ENCODE measurements at places on chromosomes 6 and 20. TPM values are rescaled to one million over a fixed set of nuclear protein-coding genes. Genes with fewer than 3 reads are reported as not detected.

GRCh38 chr20:33192912-33193501 lies 24.1 kb upstream of the BPIFA3 start:
- no peak overlapping the region for H3K27ac ChIP-seq
- no peaks in the 10 kb centered on the region for H3K36me3 ChIP-seq
- H3K27me3 ChIP-seq = no peaks in the 10 kb centered on the region
- H3K4me1 ChIP-seq = no peaks in the 10 kb centered on the region
- no peak for DNase-seq

The SERPINB6 gene
- total RNA-seq = 62.1 TPM

GRCh38 chr20:36579996-36580545 lies 6.7 kb downstream of the TGIF2 start:
- no peak for DNase-seq
- no peaks in the 10 kb centered on the region for H3K27me3 ChIP-seq
- H3K36me3 ChIP-seq = peaks cover 25% of the 10 kb centered on the region
- no peak overlapping the region for H3K4me3 ChIP-seq

The POFUT1 gene
- 87.1 TPM for total RNA-seq

The TREM1 gene
- total RNA-seq = not detected

DNA sequence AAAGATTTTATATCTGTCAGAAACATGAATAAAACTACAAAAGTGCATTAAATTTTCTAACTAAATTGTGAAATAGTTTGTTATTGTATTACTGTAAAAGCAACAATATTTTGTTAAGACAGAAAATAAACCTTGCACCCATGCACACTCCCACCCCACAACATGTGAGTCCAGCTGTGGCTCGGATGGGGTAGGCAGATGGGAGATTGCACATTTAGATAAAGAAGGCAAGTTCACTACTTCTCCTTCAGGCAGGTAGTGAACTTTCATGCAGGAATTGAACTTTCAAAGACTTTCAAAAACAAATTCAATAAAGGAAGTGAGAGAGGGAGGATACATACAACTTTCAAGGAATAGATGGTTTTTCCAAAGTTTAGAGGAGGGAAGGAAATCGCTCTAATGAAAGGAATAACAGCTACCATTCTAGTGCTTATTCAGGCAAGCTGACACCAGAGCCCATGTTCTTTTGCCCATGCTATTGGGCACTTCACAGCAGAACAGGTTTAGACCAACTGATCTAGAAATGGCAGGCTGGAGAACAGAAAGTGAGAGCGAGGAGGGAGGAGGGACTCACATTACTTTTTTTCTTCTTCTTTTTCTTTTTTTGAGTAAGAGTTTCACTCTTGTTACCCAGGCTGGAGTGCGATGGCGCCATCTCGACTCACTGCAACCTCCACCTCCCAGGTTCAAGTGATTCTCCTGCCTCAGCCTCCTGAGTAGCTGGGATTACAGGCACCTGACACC lies 28.5 kb downstream of the SF3B5 start:
- peaks cover 11% of the 10 kb centered on the region for H3K4me1 ChIP-seq
- H3K36me3 ChIP-seq = no peaks in the 10 kb centered on the region
- no peak for DNase-seq
- no peak overlapping the region for H3K4me3 ChIP-seq

DNA sequence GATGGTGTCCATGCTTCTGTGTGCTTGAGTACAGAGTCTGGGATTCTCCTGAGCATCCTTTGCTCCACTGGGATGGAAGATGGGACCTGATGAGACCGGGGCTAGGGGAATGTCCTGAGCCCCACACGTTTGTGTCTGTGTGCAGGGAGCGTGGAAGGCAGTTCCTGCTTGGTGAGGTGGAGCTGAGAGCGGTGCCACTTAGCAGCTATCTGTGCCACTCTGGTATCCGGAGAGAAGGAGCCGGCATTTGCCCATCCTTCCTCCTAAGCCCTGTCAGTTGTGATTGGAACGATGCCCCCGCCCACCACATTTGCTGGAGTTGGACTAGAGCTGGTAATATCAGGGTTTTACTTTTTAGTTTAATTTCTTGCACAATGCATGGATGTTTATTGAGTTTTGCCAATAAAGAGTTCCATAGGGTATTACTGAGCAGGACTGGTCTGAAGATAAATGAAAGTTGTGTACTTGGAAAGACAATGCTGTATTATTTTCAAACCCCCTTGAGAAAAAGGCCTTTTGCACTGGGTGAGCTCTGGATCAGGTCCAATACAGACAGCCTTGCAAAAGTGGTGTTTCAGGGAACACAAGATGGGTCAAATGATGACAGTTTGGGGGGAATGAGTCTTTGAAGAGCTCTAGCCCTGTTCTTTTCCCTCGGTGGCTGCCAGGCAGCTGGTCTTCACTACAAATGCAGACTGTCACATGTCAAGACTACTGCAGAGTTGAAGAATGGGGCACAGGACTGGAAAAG lies 130.8 kb downstream of the SYCP2 start:
- no peaks in the 10 kb centered on the region for H3K36me3 ChIP-seq
- no peak for DNase-seq
- H3K4me1 ChIP-seq = no peaks in the 10 kb centered on the region
- no peaks in the 10 kb centered on the region for H3K27me3 ChIP-seq
- H3K27ac ChIP-seq = no peak overlapping the region

All from CD8-positive, alpha-beta memory T cell (primary cell).